ENCODE measurements at places on chromosomes 16 and 17.

DNA sequence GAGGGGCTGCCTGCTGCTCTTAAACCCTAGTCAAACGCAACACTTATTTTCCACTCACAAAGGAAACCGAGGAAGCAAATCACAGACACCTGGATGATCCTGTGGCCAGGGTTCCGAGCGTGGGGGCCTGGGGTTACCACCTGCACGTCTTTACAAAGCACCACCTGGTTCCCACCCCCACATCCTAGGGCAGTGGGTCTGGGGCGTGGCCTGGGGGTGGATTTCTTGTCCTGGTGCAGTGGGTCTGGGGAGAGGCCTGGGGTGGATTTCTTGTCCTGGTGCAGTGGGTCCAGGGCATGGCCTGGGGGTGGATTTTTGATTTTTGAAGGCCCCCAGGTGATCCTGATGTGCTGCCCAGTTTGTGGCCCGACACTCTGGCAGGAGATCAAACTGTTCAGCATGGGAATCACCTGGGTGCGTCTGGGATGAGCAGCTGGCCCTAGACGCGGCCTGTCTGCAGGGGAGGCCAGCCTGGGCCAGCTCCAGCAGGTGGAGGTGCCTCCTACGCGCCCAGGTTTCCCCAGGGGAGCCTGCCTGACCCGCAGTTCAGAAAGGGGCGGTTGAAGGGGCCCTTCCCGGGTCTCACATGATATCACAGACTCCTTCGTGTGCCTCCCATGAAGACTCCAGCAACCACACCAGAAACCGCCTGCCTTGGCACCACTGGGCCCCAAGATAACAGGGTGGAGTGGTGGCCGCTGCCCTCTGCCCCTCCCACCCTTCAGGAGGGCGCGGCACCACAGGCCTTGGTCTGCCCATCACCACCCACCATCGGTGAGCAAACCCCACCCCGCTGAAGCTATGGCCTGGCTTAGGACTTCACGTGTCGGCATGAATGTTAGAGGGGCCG is 6.3 kb downstream of the HAGH start:
- no peak for DNase-seq

DNA sequence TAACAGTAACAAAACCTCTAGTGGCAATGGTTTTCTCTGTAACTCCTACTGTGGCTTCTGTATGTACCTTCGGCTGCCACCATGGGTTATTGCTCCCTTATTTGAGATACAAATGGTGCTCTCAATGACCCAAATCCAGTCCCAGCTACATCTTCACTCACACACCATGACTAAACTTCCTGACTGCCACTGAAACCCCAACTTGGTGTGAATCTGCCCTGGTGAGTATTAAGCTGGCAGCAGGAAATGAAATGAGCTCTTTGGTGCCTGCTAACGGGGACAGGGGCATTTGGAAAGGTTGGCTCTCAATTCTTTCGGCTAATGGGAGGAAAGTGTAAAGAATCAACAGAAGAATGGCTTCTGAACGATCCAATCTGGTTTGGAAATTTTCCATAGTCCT is 7.5 kb upstream of the SLC35B1 start:
- DNase-seq = no peak

GRCh38 chr16:89458967-89459366 is 31.4 kb downstream of the ANKRD11 start:
- no peak for DNase-seq

- DNase-seq = no peak
Observed at GRCh38 chr17:67959510-67959909, 36.8 kb downstream of the C17orf58 start.

GRCh38 chr16:24571096-24571495 is 31.7 kb downstream of the RBBP6 start:
- no peak for DNase-seq

- peak; percentile 22 for DNase-seq
Observed at GRCh38 chr16:9408297-9408878, 316.9 kb downstream of the HAPSTR1 start.

All from vagina (tissue), 2 donors.